Putamen (tissue), 1 donor: ENCODE measurements at places on chromosomes 6 and 20.
A peak's percentile ranks its signal among the peaks of the same experiment; 100 is the strongest.

- DNase-seq: peak; percentile 2
These were observed 69.5 kb downstream of the TTLL2 start for GRCh38 chr6:167394339-167394738.

DNA sequence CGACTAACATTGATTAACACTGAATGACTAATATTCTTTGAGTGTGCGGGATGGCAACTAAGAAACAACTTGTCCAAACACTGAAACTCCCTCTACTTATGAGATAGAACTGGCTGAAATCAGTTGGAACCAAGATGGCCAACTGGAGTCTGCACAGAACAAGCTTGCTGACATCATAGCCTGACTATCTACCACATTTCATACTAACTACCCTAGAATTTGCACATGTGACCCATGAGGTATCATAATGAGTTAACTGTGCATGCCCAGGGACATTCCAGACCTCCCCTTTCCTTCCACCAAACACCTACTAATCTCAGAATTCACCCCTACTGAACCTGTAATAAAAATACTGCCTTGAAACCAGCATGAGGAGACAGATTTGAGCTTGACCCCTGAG, 43.2 kb downstream of the PHIP start:
- no peak for DNase-seq

GRCh38 chr6:26032340-26033084, 54.7 kb upstream of the HFE start:
- DNase-seq: no peak

- DNase-seq: no peak
These were observed 52.5 kb downstream of the ALDH5A1 start for GRCh38 chr6:24547243-24547642.

DNA sequence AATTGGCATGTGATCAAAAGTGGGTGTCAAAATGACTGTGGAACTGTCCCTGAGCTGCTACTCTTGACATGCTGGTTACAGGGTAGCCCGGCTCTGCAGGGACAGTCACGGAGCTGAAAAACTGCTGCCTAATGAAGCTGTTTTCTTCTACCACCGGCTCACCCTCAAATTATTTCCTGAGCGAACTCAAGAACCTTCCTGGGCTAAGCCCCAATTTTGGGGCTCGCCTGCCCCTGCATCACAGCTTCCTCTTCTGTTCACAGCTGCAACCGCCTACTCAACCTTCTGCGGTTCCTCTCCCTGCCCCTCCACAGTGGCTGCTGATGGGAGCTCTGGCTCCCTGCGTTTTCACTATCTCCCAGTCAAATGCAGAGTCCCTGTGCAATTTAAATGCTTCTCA, 110.8 kb upstream of the MLN start:
- peak; percentile 23 for DNase-seq

DNA sequence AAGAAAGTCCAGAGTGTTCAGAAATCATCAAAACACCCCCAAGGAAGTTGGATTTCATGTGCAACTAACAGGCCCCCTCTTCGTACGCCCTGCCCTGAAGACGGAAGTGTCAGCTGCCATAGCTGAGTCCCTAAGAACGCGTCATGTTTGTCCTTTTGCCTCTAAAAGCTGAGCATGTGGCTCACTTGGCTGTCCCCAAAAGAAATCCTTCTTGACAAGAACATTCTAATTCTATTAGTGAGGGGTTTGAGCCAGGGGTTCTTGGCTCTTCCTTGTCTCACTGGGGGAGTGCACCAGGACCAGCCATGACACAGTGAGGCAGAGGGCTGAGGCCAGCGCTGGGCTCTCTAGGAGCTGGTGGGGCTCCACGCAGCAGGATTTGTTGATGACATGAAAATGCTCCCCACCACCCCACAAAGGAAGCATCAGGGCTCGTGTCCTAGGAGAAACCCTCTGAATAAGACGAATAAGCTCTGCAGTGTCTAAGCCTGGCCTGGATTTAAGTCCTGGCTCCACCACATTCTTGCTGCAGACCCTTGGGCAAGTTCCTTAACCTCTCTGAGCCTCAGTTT, 20.0 kb upstream of the SPO11 start:
- DNase-seq: peak; percentile 48

- no peak for DNase-seq
These were observed 27.9 kb downstream of the GHRH start for GRCh38 chr20:37233548-37234253.
